ENCODE measurements at places on chromosomes 1 and 21. TPM values are rescaled to one million over a fixed set of nuclear protein-coding genes. Genes with fewer than 3 reads are reported as not detected.

GUCA2A gene
- total RNA-seq, result not detected

CCDC24 gene
- total RNA-seq, result 1.9 TPM

KIF17 gene
- total RNA-seq, result 0.32 TPM

FAM110D gene
- total RNA-seq, result 2.1 TPM

ATP6V1G3 gene
- total RNA-seq, result not detected

RNF186 gene
- total RNA-seq, result not detected

NASP gene
- total RNA-seq, result 126 TPM

SH3BP5L gene
- total RNA-seq, result 26.6 TPM

S100A16 gene
- 470 TPM for total RNA-seq

G0S2 gene
- total RNA-seq, result 1.1 TPM

OR2L3 gene
- total RNA-seq, result not detected

ZFP69B gene
- total RNA-seq, result 3.2 TPM

C1orf94 gene
- not detected for total RNA-seq

ST6GALNAC3 gene
- 28.0 TPM for total RNA-seq

LRRN2 gene
- not detected for total RNA-seq

TCEA3 gene
- 0.91 TPM for total RNA-seq

BARHL2 gene
- not detected for total RNA-seq

KCNJ9 gene
- total RNA-seq, result not detected

CHD5 gene
- total RNA-seq, result under 0.01 TPM

Data from epithelial cell of umbilical artery (primary cell).